Fibroblast of skin of abdomen (primary cell): ENCODE measurements at places on chromosomes 12 and 14.

DNA sequence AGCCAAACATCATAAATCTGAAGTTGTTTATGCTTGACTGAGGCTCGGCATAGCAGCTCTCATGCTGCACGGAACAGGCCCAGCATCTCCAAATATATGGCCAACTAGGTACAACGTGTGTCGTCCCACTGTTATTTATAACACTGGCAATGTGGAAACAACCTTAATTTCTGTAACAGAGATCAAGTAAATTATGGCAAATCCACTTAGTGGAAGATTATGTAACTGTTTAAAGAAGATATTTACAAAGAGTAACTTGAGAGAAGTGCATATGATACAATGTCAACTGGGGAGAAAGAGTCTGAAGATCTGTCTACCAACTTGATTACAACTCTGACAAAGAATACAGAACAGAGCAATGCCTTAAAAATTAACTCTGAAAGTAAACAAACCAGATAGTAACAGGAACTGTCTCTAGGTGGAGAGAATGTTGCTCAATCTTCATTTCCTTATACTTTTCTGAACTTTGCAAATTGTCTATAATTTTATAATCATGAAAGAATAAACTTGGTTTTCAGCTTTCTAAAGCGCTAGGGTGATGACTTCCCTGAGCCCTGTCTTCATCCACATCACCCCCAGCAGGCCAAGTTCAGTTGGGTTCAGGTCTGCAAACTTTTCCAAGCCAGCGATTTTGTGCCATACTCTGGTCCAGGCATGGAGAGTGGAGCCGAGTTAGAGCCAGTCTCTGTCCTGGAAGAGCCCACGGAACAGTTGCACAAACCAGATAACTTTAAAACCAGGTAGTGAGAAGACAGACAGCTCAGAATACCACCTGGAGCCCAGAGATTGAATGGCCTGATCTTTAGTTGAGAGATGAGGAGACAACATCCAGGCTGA is 44.3 kb upstream of the BDKRB2 start:
- DNase-seq, result no peak

DNA sequence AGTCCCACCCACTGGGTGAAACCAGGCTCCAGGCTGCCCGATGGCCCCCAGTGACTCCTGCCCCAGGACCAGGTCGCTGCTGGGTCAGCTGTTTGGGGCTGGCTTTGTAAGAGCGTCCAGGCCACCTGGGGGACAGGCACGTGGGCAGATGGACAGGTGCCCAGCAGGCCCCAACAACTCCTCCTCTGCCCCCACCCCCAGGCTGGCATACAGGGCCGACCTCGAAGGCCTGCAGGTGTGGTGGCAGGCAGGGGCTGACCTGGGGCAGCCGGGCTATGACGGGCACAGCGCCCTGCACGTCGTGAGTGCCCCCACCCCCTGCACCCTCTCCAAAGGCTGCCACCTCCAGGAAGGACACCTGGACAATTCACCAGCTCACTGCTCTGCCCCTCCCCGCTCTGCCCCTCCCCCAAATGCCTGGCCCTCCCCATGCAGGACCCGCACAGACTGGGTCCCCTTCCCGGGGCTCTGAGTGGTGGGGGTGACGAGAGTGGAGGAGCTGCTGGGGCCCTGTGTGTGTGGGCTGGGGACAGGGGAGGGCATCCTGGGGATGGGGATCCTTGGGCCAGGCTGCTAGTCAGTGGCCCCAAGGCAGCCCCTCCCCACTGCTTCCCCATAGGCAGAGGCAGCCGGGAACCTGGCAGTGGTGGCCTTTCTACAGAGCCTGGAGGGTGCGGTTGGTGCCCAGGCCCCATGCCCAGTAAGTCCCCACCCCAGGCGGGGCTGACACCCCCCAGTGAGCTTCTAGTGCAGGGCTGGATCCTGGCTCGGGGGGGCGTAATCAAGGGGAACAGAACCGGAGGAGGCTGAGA is 26.0 kb downstream of the ASPG start:
- DNase-seq, result no peak

GRCh38 chr12:67988601-67989021 is 636 bp upstream of the IFNG-AS1 start:
- no peak for DNase-seq

GRCh38 chr12:106975098-106975497 is 11.8 kb downstream of the MTERF2 start:
- DNase-seq, result no peak
